SK-N-SH (cell line): ENCODE measurements at places on chromosomes 1 and 21.
A peak's percentile ranks its signal among the peaks of the same experiment; 100 is the strongest.

DNA sequence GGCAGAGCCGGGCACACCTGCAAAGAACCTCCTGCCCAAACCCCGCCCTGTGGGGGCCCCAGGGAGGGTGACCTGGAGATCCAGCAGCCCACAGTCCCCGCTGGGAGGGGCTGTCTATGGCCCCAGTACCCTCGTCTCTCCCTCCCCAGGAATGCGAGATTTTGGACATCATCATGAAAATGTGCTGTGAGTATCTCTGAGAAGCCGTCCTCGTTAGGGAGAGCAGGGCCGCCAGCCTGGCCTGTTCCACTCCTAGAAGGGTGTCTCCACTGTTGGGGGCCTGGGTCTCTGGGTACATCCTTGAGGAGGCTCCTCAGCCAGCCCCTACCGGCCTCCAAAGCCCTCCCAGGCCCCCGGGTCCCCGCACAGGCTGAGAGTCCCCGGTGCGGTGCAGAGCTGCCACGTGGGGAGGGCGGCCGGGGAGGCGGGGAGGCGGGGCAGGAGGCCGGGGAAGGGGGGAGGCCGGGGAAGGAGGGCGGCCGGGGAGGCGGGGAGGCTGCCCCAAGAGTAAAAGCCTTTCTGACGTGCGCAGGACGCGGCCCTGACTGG is 18.7 kb downstream of the COL6A1 start:
- DNase-seq = no peak

DNA sequence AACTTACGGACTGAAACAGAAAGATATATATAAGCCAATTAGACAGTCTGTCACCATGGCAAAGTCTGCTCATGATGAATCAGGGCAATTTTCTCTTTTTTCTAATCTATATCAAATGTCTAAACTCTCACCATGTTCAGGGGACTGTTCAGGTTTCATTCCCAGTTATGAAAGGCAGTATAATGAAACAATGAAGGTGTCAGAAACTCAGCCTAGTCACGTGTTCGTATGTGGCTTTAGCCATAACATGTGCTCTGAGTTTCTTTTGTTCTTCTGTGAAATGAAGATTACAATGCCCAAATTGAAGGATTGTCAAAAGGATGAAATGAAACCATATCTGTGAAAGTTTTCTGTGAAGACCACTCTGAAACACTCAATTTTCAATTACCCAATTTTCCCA is 392.9 kb downstream of the DSCAM start:
- no peak for DNase-seq

GRCh38 chr1:59005491-59006288 is 221.8 kb upstream of the JUN start:
- DNase-seq = no peak

GRCh38 chr1:247542811-247543210 is 6.1 kb upstream of the GCSAML start:
- DNase-seq = no peak

GRCh38 chr21:43909741-43910400 is 44.8 kb downstream of the AGPAT3 start:
- DNase-seq = no peak

DNA sequence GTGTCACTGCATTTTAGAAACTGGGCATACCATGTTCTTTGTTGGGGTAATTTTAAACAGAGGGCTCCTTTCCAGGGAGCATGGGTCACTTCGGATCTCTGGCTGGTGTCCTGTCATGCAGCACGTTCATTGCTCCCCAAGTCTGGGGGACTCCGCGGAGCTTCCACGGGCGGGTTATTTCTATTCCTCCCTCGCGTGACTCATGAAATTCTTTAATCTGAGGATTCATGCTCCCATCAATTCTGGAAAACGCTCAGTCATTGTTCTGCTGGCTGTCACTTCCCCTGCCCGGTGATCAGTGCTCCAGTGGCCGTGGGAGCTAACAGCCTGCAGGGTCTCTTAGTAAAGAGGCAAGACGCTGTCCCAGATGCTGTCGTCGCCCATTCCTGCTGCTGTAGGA is 28.1 kb downstream of the CFAP74 start:
- DNase-seq = no peak

DNA sequence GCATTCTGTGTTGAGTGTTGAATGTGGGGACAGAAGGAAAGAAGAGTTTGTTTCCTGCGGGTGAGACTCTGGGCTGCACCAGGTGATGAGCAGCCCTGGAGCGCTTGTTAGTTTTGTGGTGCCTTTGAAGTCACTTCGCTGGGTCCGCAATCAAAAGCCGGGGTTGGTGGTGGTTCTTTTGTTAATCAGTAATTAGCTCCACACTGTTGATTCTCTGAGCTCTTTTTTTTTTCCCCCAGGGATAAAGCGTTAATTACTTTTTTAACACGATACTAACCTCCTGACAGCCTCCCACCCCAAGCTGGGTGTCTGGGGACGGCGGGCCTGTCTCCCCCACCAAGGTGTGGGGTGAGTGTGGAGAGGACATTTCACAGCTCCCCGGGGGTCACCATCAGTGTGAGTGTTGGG is 56.6 kb downstream of the AGPAT3 start:
- DNase-seq = no peak

- no peak for DNase-seq
Observed at GRCh38 chr1:33986390-33987095, 122.7 kb downstream of the HMGB4 start.

DNA sequence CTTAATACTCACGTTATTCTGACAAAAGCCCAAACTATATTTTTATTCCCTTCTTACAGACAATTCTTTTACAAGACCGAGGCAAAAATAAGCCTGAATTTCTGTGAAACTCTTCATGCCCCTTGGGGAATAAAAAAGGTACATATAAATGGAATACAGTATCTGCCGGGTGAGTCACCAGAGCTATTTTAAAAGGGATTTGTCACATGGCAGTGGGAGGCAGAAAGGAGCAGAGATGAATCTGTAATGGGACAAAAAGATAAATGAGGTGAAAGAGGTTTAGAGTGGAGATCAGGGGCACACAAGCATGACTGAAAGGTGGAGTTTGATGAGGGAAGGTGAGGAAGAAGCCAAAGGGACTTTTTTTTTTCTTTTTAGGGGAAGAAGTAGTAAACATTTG is 8.8 kb downstream of the XCL1 start:
- no peak for DNase-seq

DNA sequence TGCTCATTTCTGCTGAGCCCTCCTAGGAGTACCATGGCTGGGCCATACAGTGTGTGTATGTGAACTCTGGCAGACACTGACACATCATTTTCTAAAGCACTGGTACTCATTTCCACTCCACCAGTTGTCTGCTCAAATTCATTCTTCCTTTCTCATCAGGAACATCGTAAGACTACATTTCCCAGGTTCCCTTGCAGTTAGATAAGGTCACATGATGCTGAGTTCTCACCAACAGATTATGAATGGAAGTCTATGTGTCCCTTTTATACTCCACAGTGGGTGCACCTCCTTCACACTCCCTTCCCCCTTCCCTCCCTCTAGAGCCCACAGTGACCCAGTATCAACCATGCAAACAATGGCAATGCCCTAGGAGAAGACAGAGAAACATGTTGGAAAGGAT is 38.3 kb upstream of the PAX7 start:
- DNase-seq = no peak

- no peak for DNase-seq
Observed at GRCh38 chr1:192933744-192934143, 124.9 kb downstream of the RGS2 start.

DNA sequence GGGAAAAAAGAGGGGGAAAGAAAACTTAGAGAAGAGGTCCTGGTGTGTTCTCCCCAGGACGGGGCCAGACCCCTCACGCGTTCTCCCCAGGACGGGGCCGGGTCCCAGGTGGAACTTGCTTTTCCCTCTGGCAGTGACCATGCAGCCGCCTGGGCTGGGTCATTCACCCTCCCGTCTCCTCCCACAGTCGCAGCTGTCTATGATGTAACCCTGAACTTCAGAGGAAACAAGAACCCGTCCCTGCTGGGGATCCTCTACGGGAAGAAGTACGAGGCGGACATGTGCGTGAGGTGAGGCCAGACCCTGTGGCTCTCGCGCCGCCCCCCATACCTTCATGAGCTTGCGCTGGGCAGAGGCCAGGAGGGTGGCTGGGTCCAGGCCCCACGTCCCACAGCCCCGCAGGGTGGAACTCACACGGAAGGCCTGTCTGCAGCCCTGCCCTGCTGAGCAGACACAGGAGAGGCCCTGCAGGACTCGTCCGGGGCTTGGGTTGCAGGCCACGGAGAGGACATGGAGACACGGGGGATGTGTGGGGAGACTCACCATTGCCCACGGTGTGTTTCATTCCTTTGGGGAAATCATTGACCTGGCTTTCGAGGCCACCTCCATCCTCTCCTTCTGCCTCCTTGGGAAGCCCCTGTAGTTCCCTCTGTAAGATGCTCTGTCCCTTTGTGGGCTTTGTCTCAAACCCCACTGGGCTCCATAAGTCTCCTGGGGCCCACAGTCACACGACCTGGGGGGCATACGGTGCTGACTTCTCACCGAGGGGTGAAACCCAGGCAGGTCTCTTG is 40.7 kb upstream of the TRAPPC10 start:
- DNase-seq = no peak

GRCh38 chr1:234672349-234673135 is 62.6 kb upstream of the IRF2BP2 start:
- DNase-seq = no peak

DNA sequence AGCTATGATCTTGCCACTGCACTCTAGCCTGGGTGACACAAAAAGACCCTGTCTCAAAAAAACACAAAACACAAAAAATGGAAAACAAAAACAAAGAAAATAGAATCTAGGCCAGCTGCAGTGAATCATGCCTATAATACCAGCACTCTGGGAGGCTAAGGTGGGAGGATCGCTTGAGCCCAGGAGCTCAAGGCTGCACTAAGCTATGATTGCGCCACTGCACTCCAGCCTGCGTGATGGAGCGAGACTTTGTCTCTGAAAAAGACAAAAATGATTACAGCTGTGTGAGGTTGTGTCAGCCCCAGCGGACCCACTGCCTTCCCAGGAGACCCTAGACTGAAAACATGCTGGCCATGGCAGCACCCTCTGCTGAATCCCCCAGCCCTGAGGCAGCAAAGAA is 80.2 kb upstream of the ZBTB40 start:
- no peak for DNase-seq

DNA sequence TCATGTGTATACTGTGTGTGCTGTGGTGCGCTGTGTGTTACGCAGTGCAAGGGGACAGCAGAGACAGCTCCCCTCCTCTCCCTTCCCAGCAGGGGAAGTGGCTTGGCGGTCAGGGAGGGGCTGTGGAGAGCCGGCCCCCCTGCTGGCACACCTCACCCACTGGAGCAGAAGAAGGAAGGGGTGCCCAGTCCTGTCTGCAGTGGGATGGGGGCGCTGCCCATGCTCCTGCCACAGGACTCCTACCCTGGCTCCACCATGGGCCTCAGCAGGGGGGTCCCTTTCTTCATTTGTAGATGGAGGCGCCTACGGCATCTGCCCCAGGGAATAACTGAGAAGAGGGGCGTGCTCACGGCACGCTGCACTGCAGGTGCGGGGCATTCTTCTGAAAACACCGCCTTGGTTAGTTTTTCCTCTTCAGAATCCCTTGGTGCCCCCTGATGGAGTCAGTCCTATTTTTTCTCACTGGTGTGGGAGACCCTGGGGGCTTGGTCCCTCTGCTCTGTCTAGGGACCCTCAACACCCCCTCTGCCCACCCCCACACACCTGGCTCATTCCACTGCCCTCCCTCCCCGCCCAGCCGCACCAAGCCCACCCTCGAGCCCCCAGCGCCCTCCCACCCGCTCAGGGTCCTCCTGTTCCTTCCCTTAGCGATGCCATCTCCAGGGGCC is 13.8 kb upstream of the LDLRAP1 start:
- peak; percentile 51 for DNase-seq

DNA sequence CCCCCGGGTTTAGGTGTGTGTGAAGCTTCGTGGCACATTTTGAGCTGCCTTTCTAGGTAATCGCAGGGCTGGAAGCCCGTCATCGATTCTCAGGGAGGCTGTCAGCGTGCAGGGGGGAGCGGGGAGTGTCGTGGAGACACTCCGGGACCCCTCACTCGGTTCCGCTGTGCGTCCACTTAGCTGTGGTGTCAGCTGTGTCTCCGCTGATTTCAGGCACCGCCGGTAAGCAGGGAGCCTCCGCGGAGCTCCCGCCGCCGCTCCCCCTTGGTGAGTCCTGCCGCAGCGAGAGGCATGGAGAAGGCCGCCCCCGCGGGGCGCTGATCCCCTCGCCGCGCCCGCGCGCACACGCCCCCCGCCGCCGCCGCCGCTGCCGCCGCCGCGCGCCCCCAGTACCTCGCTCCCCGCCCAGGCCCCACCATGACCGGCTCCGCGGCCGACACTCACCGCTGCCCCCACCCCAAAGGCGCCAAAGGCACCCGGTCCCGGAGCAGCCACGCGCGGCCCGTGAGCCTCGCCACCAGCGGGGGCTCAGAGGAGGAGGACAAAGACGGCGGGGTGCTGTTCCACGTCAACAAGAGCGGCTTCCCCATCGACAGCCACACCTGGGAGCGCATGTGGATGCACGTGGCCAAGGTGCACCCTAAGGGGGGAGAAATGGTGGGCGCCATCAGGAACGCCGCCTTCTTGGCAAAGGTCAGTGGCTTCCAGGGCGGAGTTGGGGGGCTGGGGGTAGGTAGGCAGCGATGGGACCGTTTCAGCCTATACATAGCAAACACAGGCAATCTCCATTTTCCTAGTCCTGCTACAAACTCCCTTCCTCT is 995 bp downstream of the VASH2 start:
- peak; percentile 79 for DNase-seq

DNA sequence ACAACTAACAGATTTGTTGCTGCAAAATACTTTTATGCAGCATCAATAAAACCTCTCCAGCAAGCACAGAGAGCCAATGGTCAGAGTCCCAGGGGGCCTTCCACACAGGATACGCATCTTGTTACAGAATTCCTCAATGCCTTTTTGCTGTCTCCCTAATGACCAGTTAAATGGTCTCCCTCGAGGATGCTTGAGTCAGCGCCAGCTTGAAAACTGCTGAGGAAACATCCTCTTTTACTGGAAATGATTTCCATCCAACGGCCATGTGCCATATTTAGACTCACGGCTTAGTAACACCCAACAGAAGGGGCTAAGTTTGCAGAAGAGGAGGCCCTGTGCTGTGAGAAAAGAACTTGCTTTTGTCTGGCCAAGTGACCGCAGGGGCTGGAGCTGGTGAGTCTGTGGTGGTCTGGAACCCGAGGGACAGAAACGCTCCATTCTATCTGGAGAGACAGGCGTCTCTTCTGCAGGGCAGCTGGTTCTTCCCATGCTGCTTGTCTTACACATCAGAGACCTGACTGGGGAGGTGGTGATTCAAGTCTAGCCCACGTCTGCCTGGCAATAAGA is 496.4 kb downstream of the SETD4 start:
- DNase-seq = no peak

GRCh38 chr1:8862528-8862927 is 16.0 kb downstream of the ENO1 start:
- DNase-seq = peak; percentile 63

DNA sequence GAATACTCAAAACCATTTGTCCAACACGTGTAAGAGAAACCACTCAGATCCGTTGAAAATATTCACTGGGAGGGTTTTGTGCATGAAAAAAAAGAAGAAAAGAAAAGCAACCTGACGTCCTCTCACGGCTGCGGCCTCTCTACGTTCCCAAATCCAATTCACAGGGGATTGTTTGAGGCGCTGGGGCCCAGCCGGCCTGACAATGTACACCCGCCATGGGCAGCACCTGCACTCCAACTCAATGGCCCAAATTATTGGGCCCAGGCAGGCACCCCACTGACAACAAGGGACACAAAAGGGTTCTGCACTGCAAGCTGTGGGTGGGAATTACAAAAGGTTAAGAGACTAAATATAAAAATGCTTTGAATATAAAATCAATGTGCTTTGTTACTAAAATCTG is 41.5 kb downstream of the MORN1 start:
- DNase-seq = no peak
